ENCODE measurements at places on chromosomes 6 and 20. TPM values are rescaled to one million over a fixed set of nuclear protein-coding genes. Genes with fewer than 3 reads are reported as not detected.

Gene SULF2
- total RNA-seq = 112 TPM

Gene BEND6
- 1.8 TPM for total RNA-seq

GRCh38 chr20:31951530-31952453 is at the start of gene PDRG1:
Gene PDRG1, minus strand, starts transcription at chr20:31952046. Its CDS starts 85 bp downstream, at chr20:31951961.
- peaks cover 20% of the 10 kb centered on the region for H3K4me1 ChIP-seq
- peak within 1 kb of the TSS; percentile 82 for H3K4me3 ChIP-seq
- DNase-seq = peak; percentile 99
- peaks cover 43% of the 10 kb centered on the region for H3K27me3 ChIP-seq
- H3K36me3 ChIP-seq = peaks cover 42% of the 10 kb centered on the region
- peak within 1 kb of the TSS; percentile 91 for H3K27ac ChIP-seq

Gene PRICKLE4
- 7.1 TPM for total RNA-seq

DNA sequence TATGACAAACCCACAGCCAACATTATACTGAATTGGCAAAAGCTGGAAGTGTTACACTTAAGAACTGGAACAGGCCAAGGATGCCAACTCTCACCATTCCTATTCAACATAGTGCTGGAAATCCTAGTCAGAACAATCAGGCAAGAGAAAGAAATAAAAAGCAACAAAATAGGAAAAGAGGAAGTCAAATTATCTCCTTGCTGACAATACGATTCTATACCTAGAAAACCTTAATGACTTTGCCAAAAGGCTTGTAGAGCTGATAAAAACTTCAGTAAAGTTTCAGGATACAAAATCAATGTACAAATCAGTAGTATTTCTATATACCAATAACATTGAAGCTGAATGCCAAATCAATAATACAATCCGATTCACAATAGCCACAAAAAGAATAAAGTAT is 32.4 kb downstream of the OR5V1 start:
- no peaks in the 10 kb centered on the region for H3K36me3 ChIP-seq
- DNase-seq = no peak
- H3K27ac ChIP-seq = no peak overlapping the region
- H3K4me1 ChIP-seq = no peaks in the 10 kb centered on the region

DNA sequence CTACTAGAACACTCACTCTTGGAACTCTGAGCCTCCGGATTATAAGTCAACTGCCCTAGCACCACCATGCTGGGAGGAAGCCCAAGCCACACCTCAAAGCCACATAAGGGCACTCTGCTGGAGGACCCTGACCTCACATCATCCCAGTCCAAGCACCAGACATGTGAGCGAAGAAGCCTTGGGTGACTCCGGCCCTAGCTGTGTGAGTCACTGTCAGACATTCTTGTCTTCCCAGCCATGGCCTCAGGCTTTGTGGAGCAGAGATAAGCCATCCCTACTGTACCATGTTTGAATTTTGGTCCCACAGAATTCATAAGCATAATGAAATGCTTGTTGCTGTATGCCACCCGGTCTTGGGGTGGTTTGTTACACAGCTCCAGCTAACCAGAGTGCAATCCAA is 247.7 kb downstream of the SOD2 start:
- H3K27me3 ChIP-seq = peaks cover 85% of the 10 kb centered on the region
- DNase-seq = no peak
- H3K36me3 ChIP-seq = no peaks in the 10 kb centered on the region
- no peak overlapping the region for H3K4me3 ChIP-seq

Measured in Calu3 (cell line).